ENCODE measurements at places on chromosomes 7 and 10.

- no peak for DNase-seq
Observed at GRCh38 chr7:88458946-88459345, 152.3 kb upstream of the STEAP4 start.

GRCh38 chr10:96703358-96703757, 17.0 kb downstream of the PIK3AP1 start:
- no peak for DNase-seq

DNA sequence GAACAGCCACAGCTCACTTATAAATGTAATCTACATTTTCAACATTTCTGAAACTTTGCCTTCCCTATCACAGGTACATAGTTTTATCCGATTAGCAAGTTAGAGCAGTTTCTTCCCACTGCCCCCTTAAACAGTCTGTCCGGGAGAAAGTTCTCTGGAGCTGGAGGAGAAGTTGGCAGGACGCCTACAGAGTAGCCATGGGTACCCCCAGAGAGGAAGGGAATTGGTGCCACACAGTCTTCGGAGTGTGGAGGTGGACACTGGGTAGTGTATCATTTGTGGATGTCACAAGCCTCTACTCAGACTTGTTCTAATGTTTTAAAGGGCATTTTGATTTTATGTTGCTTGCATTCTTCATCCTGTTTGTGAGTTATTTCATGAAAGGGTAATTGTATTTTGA, 39.0 kb downstream of the TAF3 start:
- DNase-seq, result no peak

GRCh38 chr10:112875476-112876267, 74.4 kb upstream of the TCF7L2 start:
- no peak for DNase-seq

DNA sequence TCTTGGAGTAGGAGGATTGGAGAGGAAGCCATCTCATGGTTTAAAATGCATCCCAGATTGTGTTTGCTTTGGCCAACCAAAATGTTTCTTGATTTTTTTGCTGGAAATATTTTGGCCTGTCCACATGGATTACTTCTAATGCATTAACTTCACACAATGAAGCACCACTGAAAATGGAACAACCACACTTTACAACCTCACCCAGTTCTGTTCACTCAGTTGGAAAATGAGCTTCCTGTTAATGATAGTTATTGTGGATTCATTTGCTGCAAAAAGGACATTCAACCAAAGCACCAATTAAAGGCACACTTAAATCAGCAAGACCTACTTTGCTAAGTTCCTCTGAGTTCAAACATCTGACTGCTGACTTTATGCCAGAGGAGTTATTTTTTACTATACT, 11.3 kb upstream of the A1CF start:
- DNase-seq, result no peak

- DNase-seq, result no peak
Observed at GRCh38 chr10:9878383-9878782, 1139.3 kb upstream of the CELF2 start.

DNA sequence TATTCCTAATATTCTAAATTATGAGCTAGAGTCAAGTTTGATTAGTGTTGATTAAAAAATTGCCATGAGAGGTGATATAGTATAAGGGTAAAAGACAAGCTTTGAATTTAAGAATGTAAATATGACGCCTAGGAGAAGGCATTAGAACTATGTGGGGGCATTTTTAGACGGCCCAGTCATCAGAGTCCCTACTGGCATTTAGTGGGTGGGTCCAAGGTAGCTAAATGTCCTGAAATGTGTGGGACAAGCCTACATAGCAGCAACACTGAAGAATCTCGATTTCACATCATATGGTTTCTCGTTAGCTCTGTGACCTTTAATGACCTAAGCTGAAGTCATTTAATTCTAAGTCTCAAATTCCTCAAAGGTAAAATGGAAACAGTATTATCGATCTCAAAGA, 133.5 kb downstream of the SGMS1 start:
- no peak for DNase-seq

DNA sequence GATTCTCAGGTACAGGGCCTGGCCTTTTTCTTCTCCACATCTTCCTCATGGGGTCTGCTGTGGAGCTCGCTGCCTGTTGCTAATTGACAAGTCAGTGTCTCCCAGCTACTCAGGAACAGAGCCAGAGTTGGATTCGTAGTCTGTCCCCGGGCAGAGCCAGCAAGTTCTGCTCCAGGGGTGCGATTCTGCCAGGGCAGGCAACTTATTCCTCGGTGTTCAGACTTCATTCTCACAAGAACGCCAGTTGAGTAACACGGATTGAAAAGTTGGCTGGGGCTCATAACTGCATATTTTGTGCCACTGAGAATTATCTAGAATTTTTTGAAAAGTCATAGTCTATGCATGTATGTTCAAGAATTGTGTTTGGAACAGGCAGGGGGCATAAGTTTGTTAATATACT, 336.7 kb upstream of the NPVF start:
- DNase-seq, result no peak

- DNase-seq, result no peak
Observed at GRCh38 chr7:106126170-106126938, 14.2 kb upstream of the SYPL1 start.

All from effector CD8-positive, alpha-beta T cell (primary cell).